ENCODE measurements at places on chromosomes 6 and 20.

- DNase-seq = peak; percentile 82
Measured at GRCh38 chr20:1803061-1803931, 91.9 kb upstream of the SIRPA start.

- no peak for DNase-seq
Measured at GRCh38 chr20:1215386-1216170, 10.3 kb upstream of the RAD21L1 start.

DNA sequence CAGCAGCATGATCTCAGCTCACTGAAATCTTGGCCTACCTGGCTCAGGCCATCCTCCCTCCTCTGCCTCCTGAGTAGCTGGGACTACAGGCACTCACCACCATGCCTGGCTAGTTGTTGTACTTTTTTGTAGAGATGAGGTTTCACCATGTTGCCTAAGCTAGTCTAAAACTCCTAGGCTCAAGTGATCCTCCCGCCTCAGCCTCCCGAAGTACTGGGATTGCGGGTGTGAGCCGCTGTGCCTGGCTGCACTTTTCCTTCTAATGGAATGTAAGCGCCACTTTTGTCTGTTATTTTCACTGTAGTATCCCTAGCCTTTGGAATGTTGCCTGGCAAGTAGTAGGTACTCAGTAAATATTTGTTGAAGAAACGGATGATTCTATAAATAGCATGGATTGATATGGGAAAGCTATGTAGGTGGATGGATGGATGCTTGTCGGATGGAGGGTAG, 10.4 kb upstream of the TRIB3 start:
- no peak for DNase-seq

GRCh38 chr6:23611776-23612381, 514.1 kb upstream of the NRSN1 start:
- no peak for DNase-seq

DNA sequence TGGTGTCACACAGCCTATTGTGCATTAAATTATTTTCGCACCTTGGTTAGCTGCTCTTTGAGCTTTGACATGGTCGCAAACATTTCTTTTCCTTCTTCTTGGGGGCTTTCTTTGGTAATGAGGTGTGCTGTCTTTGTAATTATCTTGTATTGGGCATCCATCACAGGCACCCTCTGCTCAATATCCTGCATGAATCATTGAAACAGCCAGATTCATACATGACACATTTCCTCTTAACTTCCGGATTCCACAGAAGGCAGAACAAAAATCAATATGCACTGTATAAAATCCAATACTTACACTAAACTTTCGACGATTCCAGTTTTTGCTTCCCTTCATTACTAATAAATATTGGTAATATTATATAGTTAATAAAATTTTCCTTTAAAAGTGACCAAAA, 175.6 kb downstream of the SYNE1 start:
- no peak for DNase-seq

GRCh38 chr20:44219170-44219730, 8.7 kb upstream of the OSER1 start:
- no peak for DNase-seq

DNA sequence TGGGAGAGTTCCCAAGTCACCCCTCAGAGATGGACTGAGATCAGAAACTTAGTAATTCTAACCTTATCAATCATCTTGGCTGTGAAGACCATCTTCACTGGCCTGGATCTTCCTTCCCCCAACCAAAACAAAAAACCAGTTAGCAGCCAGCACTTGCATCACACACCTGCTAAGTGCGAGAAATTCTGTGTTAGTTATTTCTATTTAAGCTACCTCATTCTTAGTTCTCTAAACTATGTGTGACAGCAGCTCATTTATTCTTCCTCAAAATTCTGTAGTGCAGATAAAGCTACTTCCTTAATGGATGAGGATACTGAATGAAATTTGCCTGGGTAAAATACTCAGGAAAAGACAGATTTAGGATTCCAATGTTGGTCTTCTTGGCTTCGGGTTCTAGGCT, 18.2 kb upstream of the TAGAP start:
- DNase-seq = peak; percentile 8

DNA sequence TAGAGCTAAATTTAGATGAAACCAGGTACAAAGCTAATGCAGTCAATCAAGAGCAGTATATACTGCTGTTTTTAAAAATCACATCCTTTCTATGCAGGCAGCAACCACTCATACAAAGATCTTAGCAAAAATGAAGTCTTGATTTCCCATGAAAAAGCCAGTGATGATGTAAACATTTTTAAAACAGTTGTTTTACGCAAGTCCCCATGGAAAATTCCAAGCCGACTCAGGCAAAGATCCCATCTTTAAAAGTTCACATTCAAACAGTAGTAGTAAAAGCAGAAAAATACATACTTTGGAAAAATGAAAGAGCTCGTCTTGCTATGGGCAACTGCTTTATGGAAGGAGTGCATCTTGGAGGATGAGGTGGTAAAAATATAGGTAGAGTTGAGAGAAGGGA, 84.0 kb downstream of the RCAN2 start:
- no peak for DNase-seq

- peak; percentile 53 for DNase-seq
Measured at GRCh38 chr6:26286168-26286877, 78.7 kb upstream of the BTN3A2 start.

DNA sequence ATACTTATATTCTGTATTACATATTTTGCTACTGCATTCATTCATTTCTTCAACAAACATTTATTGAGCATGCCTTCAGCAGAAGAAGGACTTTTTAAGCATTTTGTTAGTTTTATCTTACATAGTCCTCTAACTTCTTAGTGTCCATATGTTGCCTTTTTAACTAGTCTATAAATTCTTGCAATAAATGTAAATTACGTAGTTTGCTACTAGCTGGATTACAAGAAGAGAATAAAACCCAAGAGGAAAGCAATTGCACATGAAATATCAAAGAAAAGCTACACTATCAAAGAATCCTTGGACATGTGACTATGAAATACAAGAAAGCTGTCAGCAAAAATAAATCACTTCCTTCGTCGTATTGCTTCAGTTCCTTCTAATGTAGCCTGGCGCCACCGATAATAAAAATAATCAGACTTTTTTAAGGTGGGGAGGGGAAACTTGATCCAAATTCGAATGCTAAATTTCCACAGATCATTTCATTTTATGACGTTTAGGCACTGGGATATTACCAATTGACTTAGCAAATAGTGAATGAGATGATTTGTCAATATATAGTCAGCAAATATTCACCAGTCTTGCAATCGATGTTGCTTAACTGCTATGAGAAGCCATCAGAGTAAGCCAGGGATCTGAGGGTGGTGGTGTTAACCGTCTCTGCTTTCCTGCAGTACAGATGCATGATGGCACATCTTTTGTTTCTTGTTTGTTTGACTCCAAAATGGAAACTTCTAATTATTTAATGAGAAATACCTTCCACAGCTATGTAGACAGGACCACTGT, 258.7 kb upstream of the EXOC2 start:
- DNase-seq = no peak

DNA sequence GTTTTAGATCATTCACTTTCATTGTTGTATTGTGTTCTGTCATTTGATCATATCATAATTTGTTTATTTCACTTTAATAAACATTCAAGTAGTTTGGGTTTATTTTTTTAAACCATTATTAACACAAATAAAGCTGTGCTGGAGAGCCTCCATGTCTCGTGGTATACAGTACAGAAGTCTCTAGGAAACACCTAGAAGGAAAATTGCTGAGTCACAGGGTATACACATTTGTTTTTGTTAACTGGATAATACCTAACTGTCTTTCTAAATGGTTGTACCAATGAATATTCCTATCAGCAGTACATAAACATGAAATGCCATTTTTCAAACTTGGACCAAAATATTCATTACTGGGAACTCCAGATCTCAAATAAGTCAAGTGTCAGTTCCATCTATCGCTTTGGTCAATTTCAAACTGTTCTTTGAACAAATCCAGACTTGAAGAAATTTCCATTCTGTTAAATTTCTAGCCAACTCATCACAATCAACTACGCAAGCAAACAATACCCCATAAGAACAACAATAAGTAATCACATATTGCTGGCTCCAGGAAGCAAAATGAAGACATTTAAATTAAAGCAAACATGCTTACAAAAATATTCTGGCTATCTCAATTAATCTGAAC, 138.1 kb downstream of the ATXN1 start:
- DNase-seq = no peak
